ENCODE measurements at places on chromosomes 5 and 9.

DNA sequence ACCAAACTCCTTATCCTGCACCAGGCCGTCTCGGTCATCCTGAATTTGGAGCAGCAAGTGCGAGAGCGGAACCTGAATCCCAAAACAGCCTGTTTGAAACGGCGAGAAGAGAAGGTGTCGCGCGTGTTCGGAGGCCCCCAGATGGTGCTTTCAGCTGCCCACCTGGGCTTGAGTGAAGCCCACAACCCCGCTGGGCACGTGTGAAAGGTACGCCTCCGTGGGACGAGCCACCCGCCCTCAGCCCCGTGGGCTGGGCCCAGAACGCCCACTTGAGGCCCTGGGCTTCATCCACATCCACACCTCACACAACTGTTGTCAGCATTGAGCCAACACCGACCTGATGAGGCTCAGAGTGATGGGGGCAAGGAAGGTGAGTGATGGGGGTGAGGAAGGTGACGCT is 72.8 kb downstream of the INSL6 start:
- no peak for DNase-seq

- DNase-seq: no peak
Observed at GRCh38 chr5:112253478-112254250, 165.4 kb downstream of the EPB41L4A start.

GRCh38 chr5:93577854-93578812 is 2.9 kb downstream of the NR2F1-AS1 start:
- no peak for DNase-seq

DNA sequence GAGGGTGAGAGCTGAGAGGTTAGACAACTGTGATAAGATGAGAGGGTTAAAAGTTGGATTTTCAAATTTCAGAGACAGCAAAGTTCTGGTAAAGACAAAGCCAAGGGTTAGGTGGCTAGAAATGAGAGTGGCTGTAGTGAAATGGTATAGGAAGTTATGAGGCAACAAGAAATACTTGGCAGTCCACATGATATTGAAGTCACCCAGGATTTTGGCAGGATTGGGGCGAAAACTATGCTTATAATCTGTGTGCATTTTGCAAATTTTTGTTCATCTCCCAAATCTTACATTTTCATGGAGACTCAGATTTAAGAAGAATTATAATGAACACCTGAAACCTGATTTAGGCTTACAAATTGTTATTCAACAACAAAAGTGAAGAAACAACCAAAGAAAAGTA is 35.6 kb downstream of the C9 start:
- DNase-seq: no peak

- no peak for DNase-seq
Observed at GRCh38 chr9:12538842-12539579, 154.2 kb upstream of the TYRP1 start.

All from CD4-positive, alpha-beta T cell treated with Interleukin-10 for 1 hour (primary cell).